ENCODE measurements at places on chromosomes 1 and 21. TPM values are rescaled to one million over a fixed set of nuclear protein-coding genes. Genes with fewer than 3 reads are reported as not detected.

- no peak overlapping the region for H3K4me3 ChIP-seq
- H3K36me3 ChIP-seq, result no peaks in the 10 kb centered on the region
- H3K27me3 ChIP-seq, result peaks cover 25% of the 10 kb centered on the region
- H3K27ac ChIP-seq, result no peak overlapping the region
- H3K4me1 ChIP-seq, result no peaks in the 10 kb centered on the region
- DNase-seq, result no peak
These were observed 12.1 kb upstream of the OLIG2 start for GRCh38 chr21:33013626-33014025.

DNA sequence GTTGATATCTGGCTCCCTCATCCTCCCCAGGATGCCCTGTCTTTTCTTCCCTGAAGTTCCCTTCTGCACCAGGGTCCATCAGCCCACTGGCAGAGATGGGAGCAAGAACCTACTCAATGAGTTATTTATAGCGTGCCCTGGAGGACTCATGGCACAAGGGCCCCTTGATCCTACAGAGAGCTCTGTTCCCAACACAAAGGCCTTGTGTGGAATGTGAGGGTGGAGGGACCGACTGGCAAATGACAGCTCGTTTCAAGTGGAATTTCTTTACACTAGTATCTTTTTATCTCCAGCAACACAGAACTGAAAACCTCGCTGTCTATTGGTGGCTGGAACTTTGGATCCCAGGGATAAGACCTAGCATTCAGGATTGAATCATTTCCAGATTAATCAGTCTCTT is 22.4 kb downstream of the CHI3L2 start:
- peaks cover 10% of the 10 kb centered on the region for H3K27me3 ChIP-seq
- H3K4me3 ChIP-seq, result no peak overlapping the region
- H3K27ac ChIP-seq, result no peak overlapping the region
- DNase-seq, result no peak
- H3K36me3 ChIP-seq, result no peaks in the 10 kb centered on the region

DNA sequence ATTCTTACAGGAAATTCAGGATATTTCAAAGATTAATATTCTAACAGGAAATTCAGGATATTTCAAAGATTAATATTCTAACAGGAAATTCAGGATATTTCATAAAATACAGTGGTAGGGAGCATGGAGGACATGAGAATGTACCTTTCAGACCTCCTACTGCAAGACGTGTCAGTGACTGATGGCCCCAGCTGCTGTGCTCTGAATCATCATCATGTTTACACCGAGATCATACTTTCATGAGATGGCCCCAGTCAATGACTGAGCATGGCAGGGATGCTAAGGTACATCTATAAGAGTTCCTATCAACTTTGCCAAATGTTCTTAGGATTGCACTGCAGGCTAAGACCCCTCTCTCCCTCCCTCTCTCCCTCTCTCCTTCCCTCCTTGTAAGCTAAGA is 69.0 kb downstream of the HFM1 start:
- DNase-seq, result no peak
- H3K27me3 ChIP-seq, result no peaks in the 10 kb centered on the region
- no peaks in the 10 kb centered on the region for H3K4me1 ChIP-seq
- H3K4me3 ChIP-seq, result no peak overlapping the region

CFAP107 gene
- not detected for total RNA-seq

PLA2G5 gene
- 2.9 TPM for total RNA-seq

DNA sequence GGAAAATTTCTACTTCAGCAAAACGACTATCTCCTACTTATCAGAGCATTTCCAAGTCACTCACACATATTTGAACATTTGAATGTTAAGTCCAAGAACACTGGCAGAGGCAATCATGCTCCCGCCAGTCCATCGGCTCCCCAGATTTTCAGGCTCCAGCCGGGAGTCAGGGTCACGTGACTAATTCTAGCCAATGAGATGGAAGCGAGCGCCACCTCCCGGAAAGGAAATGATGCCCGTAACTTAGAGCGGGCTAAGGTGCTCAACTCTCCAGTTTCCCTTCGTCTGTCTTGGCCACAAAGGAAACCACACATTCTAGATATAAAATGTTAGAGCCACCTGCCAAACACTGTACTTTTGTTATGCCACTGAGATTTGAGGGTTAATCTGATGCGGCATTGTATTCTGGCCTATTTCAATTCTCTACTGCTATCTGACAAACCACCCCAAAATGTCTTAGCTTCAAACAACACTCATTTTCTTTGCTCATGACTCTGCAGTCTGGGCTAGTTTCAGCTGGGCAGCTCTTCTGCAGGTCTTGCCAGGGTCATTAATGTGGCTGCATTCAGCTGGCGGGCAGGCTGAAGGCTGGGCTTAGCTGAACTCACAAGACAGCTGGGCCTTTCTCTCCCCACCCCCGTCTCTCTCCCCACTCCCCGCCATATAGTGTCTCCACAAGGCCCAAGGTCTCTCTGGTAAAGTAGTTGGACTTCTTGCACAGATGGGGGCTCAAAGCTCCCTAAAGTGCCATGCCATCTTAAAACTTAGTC is 16.5 kb upstream of the LHX4 start:
- H3K36me3 ChIP-seq, result no peaks in the 10 kb centered on the region
- no peaks in the 10 kb centered on the region for H3K4me1 ChIP-seq
- H3K27me3 ChIP-seq, result peaks cover 4% of the 10 kb centered on the region
- H3K4me3 ChIP-seq, result no peak overlapping the region

- peak; percentile 87 for DNase-seq
- H3K4me1 ChIP-seq, result peaks cover 2% of the 10 kb centered on the region
- H3K27ac ChIP-seq, result no peak overlapping the region
- no peak overlapping the region for H3K4me3 ChIP-seq
- H3K36me3 ChIP-seq, result no peaks in the 10 kb centered on the region
- peaks cover 83% of the 10 kb centered on the region for H3K27me3 ChIP-seq
These were observed 1.1 kb upstream of the DMBX1 start for GRCh38 chr1:46488343-46489168.

GRCh38 chr1:231690059-231690458 is 63.5 kb downstream of the DISC1 start:
- no peaks in the 10 kb centered on the region for H3K4me1 ChIP-seq
- DNase-seq, result no peak
- no peak overlapping the region for H3K27ac ChIP-seq
- H3K4me3 ChIP-seq, result no peak overlapping the region
- no peaks in the 10 kb centered on the region for H3K36me3 ChIP-seq

GRCh38 chr1:111719135-111719534 is 20.1 kb downstream of the INKA2 start:
- H3K4me1 ChIP-seq, result peaks cover 17% of the 10 kb centered on the region
- H3K36me3 ChIP-seq, result peaks cover 6% of the 10 kb centered on the region
- no peak for DNase-seq
- H3K4me3 ChIP-seq, result no peak overlapping the region
- H3K27me3 ChIP-seq, result no peaks in the 10 kb centered on the region
- H3K27ac ChIP-seq, result no peak overlapping the region

- no peaks in the 10 kb centered on the region for H3K4me1 ChIP-seq
- H3K4me3 ChIP-seq, result no peak overlapping the region
- no peaks in the 10 kb centered on the region for H3K36me3 ChIP-seq
- no peaks in the 10 kb centered on the region for H3K27me3 ChIP-seq
These were observed 321.7 kb upstream of the PLXNA2 start for GRCh38 chr1:208565756-208566440.

DNA sequence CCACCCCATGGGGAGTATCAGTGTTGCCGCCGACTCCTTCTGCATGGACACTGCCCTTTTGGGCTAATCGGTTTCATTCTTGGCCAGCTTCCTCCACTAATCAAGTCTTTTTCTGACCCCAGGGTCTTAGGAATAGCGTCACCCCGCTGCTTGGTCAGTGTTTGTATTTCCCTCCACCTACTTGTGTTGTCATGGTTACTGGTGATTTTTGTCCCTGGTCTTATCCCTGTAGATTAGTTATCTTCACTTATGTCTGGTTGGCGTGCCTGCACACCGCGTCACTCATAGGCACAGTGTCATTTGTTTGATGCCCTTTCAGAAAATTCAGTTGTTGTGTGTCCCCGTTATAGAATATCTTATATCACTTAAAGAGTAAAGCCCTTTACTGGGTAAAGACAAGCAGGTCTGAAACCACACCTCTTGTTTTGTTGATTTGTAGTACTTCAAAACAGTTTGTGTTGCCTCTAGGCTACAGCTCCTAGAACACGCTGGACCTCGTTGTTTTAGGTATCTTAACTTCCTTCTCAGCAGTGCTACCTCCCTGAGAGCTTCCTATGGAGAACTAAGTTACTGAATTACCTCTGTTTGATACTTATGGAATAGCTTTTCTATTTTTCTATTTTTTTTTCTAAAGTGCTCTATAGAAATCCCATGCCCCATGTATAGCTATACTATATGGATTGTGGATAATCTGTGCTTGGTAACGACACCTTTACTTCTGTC is 868 bp downstream of the PPP1R12B start:
- peak overlapping the region; percentile 92 for H3K4me3 ChIP-seq
- no peaks in the 10 kb centered on the region for H3K36me3 ChIP-seq
- DNase-seq, result peak; percentile 85
- H3K4me1 ChIP-seq, result peaks cover 7% of the 10 kb centered on the region
- H3K27me3 ChIP-seq, result no peaks in the 10 kb centered on the region

DNA sequence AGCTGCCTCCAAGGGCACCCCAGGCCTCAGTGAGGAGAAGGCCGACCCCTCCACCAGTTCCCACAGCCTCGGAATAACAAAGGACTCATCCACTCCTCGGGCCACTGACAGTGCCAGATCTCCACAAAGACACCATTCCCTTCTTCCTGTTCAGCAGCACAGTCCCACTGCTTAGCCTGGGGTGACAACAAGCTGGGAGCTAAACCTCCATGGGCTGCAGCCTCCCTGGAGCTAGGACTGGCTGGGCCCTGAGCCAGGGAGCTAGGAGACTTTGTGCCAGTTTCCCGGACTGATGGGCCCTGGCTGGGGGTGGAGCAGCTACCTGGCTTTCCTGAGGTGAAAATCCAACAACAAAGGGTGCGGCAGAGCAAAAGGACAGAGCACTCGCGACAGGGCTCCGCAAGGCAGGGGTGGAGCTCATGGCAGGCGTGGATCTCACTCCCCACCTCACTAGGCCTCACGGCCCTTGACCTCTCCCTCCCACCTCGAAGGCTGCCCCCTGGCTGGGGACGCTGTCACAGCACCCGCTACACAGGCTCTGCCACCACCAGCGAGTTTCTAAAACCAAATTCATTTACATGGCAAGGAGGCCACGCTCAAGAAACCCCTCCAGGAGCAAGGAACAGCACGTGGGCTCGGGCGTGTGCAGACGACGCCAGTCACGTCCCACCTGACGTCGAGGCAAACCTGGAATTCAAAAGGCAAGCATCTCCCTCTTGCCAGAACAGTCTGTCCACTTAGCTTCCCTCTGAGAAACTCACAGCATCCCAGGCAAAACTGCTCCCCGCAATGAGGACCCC is 13.8 kb downstream of the SLC35E2B start:
- H3K4me3 ChIP-seq, result no peak overlapping the region
- H3K27ac ChIP-seq, result no peak overlapping the region
- no peak for DNase-seq
- no peaks in the 10 kb centered on the region for H3K27me3 ChIP-seq
- no peaks in the 10 kb centered on the region for H3K4me1 ChIP-seq

- no peaks in the 10 kb centered on the region for H3K4me1 ChIP-seq
- H3K4me3 ChIP-seq, result no peak overlapping the region
- H3K27ac ChIP-seq, result no peak overlapping the region
- no peaks in the 10 kb centered on the region for H3K36me3 ChIP-seq
These were observed 54.0 kb upstream of the KANK4 start for GRCh38 chr1:62373221-62373620.

DNA sequence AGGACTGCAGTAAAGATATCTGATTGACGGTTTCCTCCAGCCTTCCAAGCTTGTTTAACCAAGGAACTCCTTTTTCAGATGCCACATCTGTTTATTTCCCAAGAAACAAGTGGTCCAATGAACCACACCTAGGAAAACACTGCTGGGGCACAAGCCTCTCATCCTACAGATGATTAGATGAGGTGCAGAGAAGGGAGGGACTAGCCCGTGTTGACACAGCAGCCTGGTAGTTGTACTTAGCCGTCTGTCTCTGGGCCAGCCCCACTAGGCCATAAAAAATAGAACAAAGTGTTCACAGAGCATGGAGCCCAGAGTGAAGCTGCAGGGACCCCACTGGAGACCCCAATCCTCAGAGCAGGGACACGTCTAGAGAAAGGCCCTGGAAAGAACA is 32.1 kb downstream of the LRP8 start:
- no peak for DNase-seq
- no peaks in the 10 kb centered on the region for H3K36me3 ChIP-seq
- H3K27me3 ChIP-seq, result no peaks in the 10 kb centered on the region
- H3K4me3 ChIP-seq, result no peak overlapping the region
- peaks cover 24% of the 10 kb centered on the region for H3K4me1 ChIP-seq
- H3K27ac ChIP-seq, result no peak overlapping the region

DNA sequence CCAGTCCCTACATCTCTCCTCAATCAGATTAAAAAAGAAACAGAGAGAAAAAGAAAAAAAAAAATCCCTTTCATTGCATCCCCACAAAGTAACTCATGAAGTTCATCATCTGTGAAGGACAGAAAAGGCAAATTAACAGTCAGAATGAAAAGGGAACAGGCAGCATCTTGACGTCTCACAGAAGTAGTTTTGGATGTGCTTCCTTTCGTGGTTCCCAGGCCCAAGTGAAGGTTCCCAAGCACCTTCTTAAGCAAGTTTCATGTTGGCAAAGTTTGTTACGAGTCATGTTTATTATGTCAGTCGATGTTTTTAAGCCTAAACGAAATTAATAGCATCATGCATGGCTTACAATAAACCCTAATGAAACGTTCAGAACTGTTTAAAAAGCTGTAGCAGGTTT is 475.2 kb downstream of the SETD4 start:
- DNase-seq, result no peak
- H3K36me3 ChIP-seq, result no peaks in the 10 kb centered on the region
- no peaks in the 10 kb centered on the region for H3K27me3 ChIP-seq
- H3K27ac ChIP-seq, result no peak overlapping the region
- no peak overlapping the region for H3K4me3 ChIP-seq

NBPF10 gene
- 5.1 TPM for total RNA-seq

AMY1A gene
- total RNA-seq, result not detected

C1orf94 gene
- not detected for total RNA-seq

DNA sequence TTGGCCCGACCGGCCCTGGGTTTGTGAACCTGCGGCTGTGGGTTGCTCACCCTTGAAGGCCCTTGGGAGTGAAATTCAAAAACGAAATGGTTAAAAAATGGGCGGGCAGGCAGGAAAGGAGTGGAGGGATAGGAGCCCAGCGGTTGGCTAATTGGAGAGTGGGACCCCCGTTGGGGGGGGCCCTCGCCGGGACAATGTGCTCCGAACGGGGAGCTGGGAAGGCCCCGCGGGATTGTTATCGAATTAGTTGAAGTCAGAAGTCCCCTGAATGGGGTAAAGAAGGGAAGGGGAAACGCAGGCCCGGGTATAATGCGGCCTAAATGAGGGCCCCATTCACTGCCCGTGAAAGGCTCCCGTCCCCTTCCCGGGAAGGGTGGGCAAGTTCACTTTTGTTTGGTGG is 135.7 kb downstream of the PRDM16 start:
- no peak overlapping the region for H3K4me3 ChIP-seq
- H3K4me1 ChIP-seq, result peaks cover 5% of the 10 kb centered on the region
- no peak for DNase-seq
- no peaks in the 10 kb centered on the region for H3K36me3 ChIP-seq
- no peaks in the 10 kb centered on the region for H3K27me3 ChIP-seq
